ENCODE measurements at places on chromosomes 11 and 22.
A peak's percentile ranks its signal among the peaks of the same experiment; 100 is the strongest.

DNA sequence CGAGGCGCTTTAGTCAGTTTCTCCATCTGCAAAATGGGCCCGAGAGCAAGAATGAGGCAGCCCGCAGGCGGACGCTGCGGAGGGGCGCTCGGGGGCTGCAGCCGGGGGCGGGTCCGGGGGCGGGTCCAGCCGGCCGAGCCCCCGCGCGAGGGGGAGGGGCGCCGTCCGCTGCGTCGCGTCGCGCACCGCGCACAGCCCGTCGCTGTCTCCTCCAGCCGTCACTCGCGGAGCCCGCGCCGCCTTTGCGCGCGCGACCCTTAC lies 282 bp downstream of the PC start:
- DNase-seq = peak; percentile 61

- DNase-seq = no peak
Measured at GRCh38 chr22:19672054-19672776, 42.1 kb upstream of the SEPTIN5 start.

DNA sequence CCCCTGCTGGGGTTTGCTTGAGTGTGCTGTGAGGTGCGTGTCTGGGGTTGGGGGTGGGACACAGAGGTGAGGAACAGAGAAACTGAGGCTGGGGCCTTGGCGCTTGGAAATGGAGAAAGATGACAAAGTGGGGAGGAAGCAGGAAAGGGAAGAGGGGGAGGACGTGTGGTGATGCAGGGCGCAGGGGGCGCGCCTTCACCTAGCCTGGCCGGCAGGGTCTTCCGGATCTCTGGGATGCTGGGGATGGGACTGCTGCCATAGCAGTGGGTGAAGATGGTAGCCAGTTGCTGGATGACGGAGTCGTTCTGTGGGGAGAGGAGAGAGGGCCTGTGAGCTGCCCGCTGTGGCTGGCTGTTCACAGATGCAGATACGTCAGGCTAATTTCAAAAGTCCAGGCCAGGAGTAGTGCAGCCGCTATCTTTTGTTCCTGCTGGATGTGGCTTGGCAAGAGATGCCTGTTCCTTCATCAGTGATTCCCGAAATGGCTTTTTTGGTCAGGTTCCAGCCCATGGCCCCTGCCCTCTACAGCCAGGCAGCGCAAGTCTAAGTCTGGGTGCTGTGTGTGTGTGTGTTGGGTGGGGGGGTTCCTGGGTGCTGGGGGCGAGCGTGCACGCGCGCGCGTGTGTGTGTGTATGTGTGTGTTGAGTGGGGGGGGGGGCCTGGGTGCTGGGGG lies 54.8 kb downstream of the NAT10 start:
- DNase-seq = no peak

DNA sequence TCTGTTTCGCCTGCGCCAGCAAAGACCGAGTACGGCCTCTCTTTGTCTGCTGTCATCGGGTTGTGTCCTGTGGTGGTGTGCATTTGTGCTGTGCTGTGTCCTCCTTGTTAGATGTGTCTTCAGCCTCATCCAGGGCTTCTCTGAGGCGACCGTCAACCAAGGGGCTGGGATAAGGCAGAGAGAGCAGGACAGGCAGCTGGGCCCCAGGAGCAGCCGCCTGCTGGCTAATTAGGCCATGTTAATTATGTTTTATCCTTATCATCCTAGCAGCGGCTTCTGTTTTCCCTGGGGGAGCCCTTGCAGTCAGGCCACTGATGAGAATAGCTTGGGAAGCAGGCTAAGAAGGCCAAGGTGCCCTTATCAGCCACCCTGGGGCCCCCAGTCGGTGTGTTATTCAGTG lies 40.7 kb upstream of the TTC12 start:
- DNase-seq = no peak

GRCh38 chr11:35173616-35174566 lies 34.9 kb downstream of the CD44 start:
- DNase-seq = no peak

All from spinal cord (tissue), 10 donors.